Caki2 (cell line): ENCODE measurements at places on chromosomes 3 and 15. TPM values are rescaled to one million over a fixed set of nuclear protein-coding genes. Genes with fewer than 3 reads are reported as not detected.

CLDN1 gene
- 129 and 151 TPM in 2 replicates for total RNA-seq

COPS2 gene
- 64.1 and 68.9 TPM in 2 replicates for total RNA-seq

DNA sequence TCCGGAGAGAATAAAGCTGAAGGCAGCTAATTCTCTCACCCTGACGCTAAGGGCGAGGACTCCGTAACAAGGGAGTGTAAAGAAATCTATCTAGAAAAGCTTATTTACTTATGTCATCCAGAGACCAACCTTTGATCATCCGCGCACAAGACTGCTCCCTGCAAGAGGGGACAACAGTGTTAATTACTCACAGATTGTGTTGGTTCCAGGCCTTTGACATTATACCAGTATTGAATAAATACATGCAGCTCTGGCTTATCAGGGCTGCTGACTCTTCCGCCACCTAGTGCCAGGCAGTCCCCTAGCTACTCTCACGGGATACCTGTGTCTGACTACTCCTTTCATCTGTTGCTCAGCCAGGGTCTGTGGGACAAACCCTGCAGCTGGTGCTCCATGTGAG is 211.7 kb downstream of the DTWD1 start:
- DNase-seq: peak; percentile 4

DNA sequence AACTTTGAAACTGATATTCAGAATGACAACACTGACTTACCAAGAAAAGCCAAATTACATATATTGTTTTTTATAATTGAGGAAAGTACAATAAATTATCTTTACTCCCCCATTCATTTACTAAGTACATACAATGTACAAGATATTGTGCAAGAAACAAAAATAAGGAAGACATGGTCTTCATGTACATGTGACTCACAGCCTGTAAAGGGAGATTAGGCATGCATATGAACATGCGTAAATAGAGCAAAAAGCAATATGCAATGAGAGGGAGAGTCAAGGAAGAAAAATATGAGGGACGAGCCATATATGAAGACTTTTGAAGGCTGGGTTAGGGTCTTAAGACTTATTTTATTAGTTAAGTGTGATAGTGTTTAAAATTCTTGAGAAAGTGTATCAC is 258.4 kb downstream of the GBE1 start:
- no peak for DNase-seq

BCHE gene
- 78.5 and 83.1 TPM in 2 replicates for total RNA-seq

UPK1B gene
- total RNA-seq: 31.7 and 44.0 TPM in 2 replicates

ZNF662 gene
- total RNA-seq: not detected in 2 replicates

HAUS2 gene
- 25.0 and 26.2 TPM in 2 replicates for total RNA-seq

CADM2 gene
- total RNA-seq: not detected in 2 replicates

DNA sequence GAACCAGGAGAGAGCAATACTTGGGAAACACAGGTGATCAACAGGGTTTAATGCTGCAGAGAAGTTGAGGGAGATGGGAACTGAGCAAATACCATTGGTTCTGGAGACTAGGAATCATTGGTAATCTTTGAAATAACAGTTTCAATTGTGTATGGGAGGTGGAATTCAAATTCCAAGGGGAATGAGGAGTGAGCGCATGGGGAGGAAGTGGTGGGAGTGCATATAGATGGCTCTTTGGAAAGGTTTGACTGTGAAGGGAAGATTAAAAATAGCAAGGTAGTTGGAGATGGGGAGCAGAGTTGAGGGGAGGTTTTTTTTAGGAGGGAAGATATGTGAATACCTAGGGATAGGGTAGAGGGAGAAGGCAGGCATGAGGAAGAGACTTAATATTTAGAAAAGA is 51.1 kb upstream of the ROPN1 start:
- no peak for DNase-seq

KLHL40 gene
- not detected in 2 replicates for total RNA-seq

GRCh38 chr3:175005881-175006280 is 146.7 kb downstream of the NAALADL2 start:
- DNase-seq: no peak

RAB7A gene
- total RNA-seq: 77.8 and 96.1 TPM in 2 replicates

APOD gene
- total RNA-seq: not detected in 2 replicates

GRCh38 chr15:74136814-74137536 is 6.6 kb downstream of the ISLR2 start:
- peak; percentile 46 for DNase-seq

OR5H14 gene
- total RNA-seq: not detected in 2 replicates

GRCh38 chr3:12796171-12797123 is at the start of gene CAND2:
TSS of gene CAND2 (plus strand) at chr3:12796680. CDS start at chr3:12796721, 41 bp downstream.
- DNase-seq: no peak

- DNase-seq: no peak
Measured at GRCh38 chr3:147574621-147575020, 165.5 kb downstream of the ZIC1 start.

DNA sequence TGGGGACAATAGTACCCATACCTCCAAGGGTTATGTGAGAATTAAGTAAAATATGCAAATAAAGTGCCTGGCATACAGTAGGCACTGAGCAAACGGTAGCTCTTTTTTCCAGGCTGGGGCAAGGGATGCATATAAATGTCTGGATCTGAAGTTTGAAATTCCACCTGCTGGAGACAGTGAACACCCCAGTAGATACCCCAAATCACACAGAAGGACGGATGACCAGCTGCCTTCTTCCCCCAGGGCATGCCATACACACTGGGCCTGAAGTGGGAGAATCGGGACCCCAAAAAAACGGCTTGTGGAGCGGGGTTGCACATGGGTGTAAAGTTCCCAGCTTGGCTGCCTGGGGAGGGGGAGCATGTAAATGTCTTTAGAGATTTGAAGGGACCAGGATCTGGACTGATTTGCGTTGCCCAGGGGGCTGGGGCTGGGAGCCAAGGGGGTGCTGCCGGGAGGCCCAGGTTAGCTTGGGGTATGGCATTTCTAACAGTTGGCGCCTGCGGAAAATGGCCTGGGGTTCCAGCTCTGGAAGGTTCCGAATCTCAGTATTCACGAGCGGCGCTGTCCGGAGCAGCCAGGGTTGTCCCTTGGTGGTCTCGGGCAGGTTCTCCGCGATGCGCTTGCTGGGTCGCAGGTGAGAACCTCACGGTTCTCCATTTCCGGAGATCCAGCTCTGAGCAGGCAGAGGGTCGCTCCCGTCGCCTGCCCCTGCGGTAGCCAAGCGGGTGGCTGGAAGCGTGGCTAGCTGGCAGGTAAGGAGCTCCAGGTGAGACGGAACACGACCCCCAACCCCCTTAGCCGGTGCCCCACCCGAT is 42.6 kb upstream of the POLG start:
- DNase-seq: no peak

FGF7 gene
- not detected in 2 replicates for total RNA-seq

DNA sequence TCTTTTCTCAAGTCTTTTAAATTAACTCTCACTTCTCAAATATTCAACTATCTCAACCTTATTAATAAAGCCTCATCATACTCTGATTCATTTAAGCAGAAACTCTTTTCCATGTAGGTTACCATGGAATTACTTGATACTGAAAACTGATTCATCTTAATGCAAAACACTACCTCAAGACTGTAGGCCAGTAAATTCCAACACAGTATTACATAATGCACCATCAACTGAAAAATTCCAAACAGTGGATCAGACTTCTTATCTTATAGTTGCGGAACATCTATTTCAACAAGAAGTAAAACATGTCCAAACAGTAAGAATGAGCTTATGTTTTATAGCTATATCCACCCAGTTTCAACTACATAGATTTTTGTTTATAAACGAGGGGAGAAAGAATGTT is 124.5 kb downstream of the PEAK1 start:
- no peak for DNase-seq

DNA sequence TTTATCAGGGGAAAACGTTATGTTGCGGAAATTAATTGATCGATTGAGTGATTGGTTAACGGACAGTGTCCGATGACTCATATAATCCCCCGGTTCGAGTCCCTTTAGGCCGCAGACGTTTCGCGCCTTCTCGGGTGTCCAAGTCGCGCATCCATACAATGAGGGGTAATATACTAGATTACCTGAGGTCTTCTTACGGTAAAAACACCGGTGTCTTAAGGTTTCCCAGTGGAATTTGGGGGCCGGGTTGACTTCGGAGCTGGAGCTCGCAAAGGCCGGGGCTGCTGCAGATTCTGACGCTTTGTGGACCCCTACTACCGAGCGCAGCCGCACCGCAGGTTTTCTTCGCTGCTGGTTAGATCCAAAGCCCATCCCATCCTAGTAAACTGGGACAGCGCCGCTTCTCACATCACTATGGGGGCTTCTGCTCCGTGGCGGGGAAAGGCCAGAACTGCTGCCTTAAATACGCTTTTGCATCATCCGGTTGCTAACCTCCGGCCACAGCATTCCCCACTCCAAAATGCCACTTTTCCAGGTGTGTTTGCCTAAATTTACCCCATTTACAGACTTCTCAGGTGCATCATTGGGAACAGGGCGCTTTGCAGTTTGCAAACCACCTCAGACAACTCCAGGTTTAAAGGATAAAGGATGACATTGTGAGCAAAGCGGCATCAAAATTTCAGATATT is 858 bp upstream of the SACM1L start:
- DNase-seq: peak; percentile 30

DNA sequence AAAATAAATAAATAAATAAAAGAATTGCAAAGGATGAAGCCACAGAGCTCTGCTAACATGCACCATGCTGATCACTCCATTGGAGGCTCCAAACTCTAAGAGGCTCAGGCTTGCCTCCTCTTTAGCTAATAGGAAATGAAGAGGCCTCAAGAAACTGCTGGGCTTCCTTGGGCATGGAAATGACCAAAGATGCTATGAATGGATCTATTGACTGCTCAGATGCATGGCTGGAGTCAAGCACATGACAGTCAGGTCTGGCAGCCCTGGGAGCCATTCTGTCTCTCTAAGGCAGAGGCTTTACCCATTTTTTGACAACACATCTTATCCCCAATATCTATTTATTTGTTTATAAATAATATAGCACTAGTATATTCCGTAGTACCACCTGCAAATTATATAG is 5.3 kb upstream of the LIPC start:
- DNase-seq: no peak

GRCh38 chr3:196995646-196996355 is 27.2 kb upstream of the PIGZ start:
- no peak for DNase-seq

DNA sequence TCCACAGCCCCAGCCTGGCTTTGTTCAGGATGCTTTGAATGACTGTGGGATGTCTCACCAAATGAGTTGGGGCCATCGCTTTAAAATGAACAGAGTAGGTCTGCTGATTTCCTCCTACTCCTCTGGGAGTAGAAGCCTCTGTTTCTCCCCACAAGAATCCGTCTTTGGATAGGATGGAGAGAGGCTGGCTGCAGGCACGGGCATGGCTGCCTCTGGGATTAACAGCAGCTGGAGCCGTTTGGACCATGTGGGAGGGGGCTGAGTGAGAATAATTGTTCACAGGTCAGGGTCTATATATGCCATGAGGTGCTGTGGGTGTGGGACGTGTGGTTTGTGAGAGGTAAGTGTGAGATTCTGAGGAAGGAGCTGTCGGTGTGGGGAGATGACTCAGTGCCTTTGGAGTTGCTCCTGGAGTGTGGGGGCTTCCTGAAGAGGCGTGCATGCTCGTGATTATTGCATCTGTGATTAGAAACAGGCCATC is 48.0 kb upstream of the APEH start:
- DNase-seq: no peak

DNA sequence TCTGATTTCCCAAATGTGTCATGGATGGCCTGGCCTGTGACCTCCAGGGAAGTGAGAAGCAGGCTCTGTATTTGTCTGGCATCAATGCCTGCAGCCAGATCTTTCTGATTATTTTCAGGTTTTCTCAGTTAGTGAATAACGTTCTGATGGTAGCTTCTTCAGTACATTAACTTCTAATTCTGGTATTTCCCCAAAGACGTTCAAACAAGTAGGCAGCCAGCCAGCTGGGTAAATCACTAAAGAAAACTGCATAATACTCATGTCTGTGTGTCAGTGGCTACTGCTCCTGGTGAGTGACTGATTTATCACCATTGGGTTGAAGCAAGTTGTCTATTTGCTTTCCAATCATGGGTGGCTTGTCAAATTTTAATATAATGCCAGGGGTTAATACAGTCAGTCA is 162.6 kb upstream of the PFN2 start:
- DNase-seq: no peak

DNA sequence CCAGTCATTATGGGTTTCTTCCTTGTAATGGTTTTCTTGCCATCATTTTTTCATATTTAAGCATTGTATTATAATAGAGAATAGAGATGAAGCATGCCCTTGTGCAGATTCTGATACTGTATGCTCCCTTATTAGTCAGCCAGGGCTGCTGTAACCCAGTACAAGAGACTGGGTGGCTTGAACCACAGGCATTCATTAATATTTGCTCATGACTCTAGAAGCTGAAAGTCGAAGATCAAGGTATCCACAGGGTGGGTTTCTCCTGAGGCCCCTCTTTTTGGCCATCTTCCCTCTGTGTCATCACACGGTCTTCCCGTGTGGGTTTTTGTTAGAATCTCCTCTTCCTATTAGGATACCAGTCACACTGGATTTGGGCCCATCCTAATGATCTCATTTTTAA is 74.5 kb downstream of the FOXP1 start:
- DNase-seq: no peak
